ENCODE measurements at places on chromosomes 7 and 10. TPM values are rescaled to one million over a fixed set of nuclear protein-coding genes. Genes with fewer than 3 reads are reported as not detected.

ZEB1 gene
- 49.8 TPM for total RNA-seq

ZNF800 gene
- total RNA-seq = 19.0 TPM

LIPJ gene
- not detected for total RNA-seq

TYW1B gene
- total RNA-seq = 1.4 TPM

OR2A1 gene
- total RNA-seq = 0.24 TPM

PON3 gene
- total RNA-seq = not detected

PIK3AP1 gene
- 0.78 TPM for total RNA-seq

C10orf53 gene
- total RNA-seq = not detected

H2BK1 gene
- total RNA-seq = not detected

SYCE1 gene
- total RNA-seq = not detected

NPC1L1 gene
- 0.24 TPM for total RNA-seq

ASZ1 gene
- 0.24 TPM for total RNA-seq

PANK1 gene
- total RNA-seq = 5.3 TPM

HOGA1 gene
- 0.13 TPM for total RNA-seq

ADAM8 gene
- 4.5 TPM for total RNA-seq

TMEM213 gene
- total RNA-seq = not detected

NUTM2E gene
- 0.13 TPM for total RNA-seq

SRRM3 gene
- total RNA-seq = 7.1 TPM

PDCD4 gene
- 41.0 TPM for total RNA-seq

GLI3 gene
- 34.0 TPM for total RNA-seq

KIAA1549 gene
- 1.9 TPM for total RNA-seq

C10orf105 gene
- not detected for total RNA-seq

POU6F2 gene
- total RNA-seq = not detected

PBLD gene
- total RNA-seq = 2.2 TPM

RSPH10B gene
- total RNA-seq = not detected

INMT gene
- 1.7 TPM for total RNA-seq

LIPK gene
- not detected for total RNA-seq

FFAR4 gene
- total RNA-seq = not detected
